H9 (cell line): ENCODE measurements at places on chromosomes 1 and 21.

DNA sequence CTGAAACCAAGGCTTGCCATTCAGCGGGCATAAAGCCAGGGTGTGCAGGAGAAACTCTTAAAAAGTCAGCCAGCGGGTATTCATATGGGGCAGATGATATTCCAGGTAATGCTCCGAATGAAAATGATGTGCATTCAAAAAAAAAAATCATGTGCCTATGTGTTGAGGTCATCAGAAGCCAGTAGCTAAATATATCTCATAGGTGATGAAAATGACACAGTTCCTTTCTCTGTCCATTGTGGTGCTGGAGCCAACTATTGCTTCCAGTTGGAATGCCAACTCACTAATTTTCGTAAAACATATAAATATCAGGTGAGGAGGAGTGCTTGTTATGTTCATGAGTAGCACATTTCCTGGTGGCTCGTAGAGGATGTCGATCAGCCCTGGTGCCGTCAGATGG, 23.2 kb downstream of the AJAP1 start:
- no peak for DNase-seq

DNA sequence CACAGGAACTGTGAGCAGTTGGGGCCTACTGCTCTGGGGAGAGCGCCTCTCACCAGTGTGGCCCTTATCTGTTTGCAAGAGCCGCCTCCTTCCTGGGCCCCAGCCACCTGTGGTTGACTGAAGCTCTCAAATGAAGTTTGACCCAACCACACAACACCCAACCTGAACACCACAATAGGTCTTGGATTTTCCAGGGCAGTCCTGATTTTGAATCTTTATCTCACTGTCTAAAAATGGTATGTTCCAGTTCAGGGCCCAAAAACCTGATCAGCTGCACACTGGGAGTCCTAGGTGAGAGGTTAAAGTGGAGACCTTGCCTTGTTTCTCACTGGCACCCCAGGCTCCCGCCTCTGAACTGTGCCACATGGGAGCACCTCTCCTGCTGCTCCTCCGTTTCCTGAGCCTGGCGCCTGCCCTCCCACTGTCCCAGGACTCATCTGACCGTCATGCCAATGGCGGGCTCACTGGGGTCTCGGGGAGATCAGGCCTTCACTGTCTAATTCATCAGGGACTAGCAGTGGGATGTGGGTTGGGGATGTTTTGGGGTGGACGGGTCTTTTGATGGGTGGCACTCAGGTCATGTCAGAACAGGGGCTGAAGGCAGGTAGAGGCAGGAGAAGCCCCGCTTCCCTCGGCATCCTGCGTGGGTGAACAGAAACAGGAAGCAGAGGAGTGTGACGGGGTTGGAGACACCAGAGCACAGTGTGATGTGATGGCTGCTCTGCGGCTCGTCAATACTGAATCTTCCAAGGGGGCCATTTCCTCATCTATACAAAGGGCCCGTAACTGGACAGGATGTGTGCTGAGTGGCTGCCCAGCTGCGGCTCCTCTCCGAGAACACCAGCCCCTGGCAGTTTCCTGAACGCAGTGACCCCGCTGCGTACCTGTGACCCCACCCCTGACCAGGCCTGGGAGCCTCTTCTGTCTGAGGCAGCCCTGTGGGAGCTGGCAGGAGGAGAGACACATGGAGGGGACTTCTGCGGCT, 59.6 kb upstream of the ITPKB start:
- no peak for DNase-seq

DNA sequence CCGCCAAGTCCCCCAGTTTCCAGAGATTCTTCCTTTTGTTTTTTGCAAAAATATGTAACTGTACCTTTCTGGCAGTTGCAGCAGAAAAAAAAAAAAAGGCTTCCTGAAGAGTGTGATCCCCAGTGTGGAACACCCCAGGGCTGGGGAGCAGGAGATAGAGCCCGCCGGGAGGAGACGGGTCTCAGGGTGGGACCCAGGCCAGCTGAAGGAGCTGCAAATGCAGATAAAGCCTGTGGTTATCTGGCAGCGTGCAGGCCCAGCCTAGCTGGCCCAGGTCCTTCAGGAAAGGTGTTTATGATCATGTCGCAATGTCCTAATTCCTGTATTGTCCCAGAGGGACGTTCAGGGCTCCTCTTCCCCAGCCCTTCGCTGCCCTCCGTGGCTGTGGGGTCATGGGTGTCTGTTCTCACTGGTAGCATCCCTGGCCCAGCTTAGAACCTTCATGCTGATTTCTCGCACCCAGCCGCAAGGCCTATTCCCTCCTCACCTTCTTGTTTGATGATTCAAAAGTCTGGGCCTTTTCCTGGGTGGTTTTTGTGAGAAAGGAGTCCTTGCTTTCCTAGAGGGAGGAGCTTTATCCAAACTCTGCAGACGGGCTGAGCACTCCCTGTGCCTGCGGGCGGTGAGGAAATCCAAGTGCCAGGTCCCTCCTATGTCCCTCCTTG, 26.2 kb downstream of the RNF187 start:
- DNase-seq, result no peak

- DNase-seq, result no peak
These were observed 22.3 kb upstream of the ZZZ3 start for GRCh38 chr1:77704736-77705135.

- DNase-seq, result no peak
These were observed 26.8 kb upstream of the EPHA8 start for GRCh38 chr1:22536506-22536905.

- DNase-seq, result no peak
These were observed 522.7 kb downstream of the NUF2 start for GRCh38 chr1:163844459-163844858.

GRCh38 chr21:26195708-26196107, 25.1 kb upstream of the APP start:
- no peak for DNase-seq

- no peak for DNase-seq
These were observed 574.2 kb upstream of the ADGRL2 start for GRCh38 chr1:81226603-81226928.

GRCh38 chr1:201742955-201743805, 85.8 kb upstream of the IPO9 start:
- no peak for DNase-seq

GRCh38 chr1:241637604-241638003, 2.6 kb downstream of the CHML start:
- no peak for DNase-seq

- no peak for DNase-seq
These were observed 154.4 kb downstream of the PTPRU start for GRCh38 chr1:29390491-29391361.

DNA sequence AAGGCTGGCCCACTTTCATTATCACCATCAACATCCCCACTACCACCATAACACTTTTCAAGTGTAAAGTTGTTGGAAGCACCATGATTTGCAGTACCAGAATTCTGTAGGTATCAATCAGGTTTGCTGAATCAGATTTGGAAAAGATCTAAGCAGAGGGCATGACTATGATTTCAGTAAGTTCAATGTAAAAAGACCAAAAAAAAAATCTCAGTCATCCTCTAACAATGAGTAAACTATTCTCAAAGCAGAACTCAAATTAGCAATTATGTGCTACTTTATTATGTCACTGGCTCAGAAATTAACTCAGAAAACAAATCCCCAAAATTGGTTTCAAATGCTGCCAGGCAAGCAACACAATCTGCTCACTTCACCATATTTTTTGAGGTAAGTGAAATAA, 187.8 kb upstream of the HP1BP3 start:
- DNase-seq, result no peak

DNA sequence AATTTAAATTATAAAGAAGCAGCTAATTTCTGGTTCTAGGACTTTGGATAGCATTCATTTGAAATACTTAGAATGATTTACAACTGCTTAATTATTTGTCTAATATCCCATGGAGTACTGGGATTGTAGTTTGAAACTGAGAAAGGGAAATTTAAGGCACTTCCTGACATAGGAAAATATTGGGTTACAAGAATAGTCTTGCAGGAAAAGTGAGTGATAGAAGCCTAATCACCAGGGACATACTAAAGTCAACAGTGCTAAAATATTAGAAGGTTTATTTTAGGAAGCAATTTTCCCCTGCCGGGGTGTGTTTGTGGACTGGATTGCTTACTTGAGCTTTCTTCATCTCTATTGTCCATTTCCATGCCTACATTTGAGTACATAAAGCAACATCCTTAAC, 661.6 kb downstream of the ADGRL2 start:
- DNase-seq, result no peak

DNA sequence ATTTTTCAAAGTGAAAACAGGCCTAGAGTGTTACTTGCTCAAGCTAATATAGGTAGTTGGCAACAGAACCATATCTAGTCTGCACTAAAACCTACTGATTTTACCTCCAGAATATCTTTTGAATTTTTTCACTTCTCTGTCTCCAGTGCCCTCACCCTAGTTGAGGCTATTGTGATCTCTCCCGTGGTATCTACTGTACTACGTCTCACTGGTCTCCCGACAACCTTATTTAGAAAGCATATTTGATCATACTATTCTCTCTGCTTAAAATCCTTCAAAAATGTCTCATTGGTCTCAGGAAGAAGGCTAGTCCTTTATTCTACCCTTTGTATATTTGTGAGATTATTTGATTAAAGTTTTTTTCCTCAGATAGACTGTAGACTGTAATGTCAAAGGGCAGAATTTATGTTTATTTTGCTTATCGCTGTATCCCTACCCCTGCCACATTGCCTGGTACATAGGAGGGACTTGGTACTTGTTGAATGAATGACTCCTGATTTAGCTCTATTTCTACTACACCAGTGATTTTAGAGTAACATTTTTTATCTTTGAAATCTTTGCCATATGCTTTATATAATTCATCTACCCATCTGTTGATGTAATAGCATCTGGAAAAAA, 135.5 kb upstream of the KIAA1614 start:
- no peak for DNase-seq

DNA sequence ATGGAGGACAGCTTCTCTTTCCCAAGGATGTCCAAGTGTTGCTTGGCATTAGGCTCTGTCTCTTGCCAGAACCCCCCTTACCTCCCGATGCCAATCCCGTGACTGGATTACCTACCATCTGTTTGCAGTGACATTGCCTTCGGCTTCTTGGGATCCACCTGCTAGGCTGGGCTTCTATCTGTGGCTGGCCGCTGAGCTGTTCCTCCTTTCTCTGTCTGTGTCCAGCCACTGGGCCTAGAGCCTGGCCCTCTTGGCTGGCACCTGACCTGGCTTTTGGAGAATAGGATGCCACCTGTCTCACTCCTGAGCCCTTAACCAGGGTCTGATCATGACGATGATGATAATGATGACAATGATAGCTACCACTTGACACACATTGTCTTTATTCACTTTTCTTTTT, 41.6 kb upstream of the STUM start:
- DNase-seq, result no peak

GRCh38 chr1:9766759-9767442, 56.9 kb downstream of the CLSTN1 start:
- DNase-seq, result no peak

- DNase-seq, result no peak
These were observed 188.2 kb upstream of the FGGY start for GRCh38 chr1:59108481-59109317.

GRCh38 chr21:37232274-37233018, 34.7 kb downstream of the VPS26C start:
- DNase-seq, result no peak

DNA sequence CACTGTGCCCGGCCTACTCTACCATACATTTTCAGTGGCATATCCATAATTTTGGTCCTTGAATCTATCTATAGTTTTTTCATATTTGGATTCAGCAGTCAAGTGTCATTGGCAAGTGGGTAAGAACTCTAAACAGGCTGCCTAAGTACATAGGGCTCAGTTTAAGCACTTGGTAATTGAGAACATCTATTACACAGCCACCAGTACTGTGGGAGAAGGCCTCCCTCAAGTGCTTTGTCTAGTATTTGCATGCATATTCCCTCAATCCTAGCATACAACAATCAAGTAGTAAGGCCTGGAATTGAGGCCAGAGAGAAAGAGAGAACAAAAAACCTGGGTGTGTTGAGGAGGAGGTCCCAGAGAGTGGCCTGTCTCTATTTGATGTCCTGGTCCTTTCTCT, 325.2 kb downstream of the USP25 start:
- no peak for DNase-seq

DNA sequence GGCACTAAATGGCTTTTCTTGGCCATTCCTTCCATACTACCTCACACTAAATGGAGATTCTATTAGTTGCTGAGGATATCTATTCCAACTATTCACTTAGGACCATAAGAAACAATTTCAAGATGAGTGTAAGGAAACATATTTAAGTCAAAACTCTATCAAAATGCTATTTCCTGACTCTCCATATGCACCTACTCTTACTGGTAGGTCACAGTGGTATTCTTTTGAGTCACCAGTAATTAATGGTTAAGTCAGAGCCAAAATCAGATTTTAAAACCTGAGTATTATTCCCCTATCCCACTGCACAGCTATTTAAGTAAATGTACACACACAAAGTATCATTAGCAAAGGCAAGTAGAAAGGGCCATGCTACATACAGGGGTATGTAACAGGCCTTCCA, 50.3 kb downstream of the ARID4B start:
- DNase-seq, result no peak

GRCh38 chr1:18290740-18291412, 183.3 kb downstream of the IGSF21 start:
- DNase-seq, result no peak

DNA sequence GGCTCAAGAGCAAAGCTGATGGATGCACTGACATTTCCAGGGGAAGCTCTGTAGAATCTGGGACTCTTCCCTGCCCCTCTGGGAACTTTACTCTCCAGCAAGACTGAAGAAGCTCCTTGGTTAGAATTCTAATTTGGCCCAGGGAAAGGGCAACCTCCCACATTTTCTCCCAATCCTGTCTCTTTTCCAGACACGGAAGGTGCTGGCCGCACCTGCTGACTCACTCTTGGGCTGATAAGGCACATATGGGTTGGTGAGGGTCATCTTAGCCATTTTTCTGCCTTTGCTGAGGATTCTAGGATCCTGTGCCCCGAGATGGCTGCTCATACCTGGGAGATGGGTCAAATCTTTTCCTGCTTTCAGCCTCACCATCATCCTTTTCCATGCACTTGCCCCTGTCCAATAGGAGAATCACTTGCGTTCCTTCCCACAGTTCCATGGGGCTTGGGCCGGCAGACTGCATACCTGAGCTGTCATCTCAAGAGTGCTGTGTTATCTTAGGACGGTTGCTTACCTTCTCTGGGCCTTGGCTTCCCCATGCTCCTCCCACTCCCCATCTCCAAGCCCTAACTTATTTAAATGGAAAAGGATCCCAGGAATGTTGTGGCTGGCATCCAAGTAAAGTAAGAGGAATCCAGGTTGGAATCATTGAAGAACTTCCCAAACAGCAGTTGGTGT, 1.3 kb downstream of the TINAGL1 start:
- DNase-seq, result no peak

- no peak for DNase-seq
These were observed 35.9 kb upstream of the ATP5PO start for GRCh38 chr21:33951276-33952178.
